ENCODE measurements at places on chromosomes 7 and 10. TPM values are rescaled to one million over a fixed set of nuclear protein-coding genes. Genes with fewer than 3 reads are reported as not detected.

The HTR7 gene
- total RNA-seq, result under 0.01 TPM

The ITIH5 gene
- not detected for total RNA-seq

The ABCC2 gene
- 0.86 TPM for total RNA-seq

The INTS15 gene
- 20.5 TPM for total RNA-seq

The THSD7A gene
- 36.6 TPM for total RNA-seq

The SPDYE8 gene
- not detected for total RNA-seq

The PDK4 gene
- 10.0 TPM for total RNA-seq

The OR2A1 gene
- total RNA-seq, result not detected

The PIK3AP1 gene
- 0.33 TPM for total RNA-seq

The SLC26A3 gene
- not detected for total RNA-seq

The ATP6V1F gene
- total RNA-seq, result 87.7 TPM

The VTI1A gene
- total RNA-seq, result 40.4 TPM

The SPDYE2B gene
- total RNA-seq, result not detected

The EIF4H gene
- total RNA-seq, result 359 TPM

The EPHA1 gene
- not detected for total RNA-seq

The DNAJB12 gene
- 42.9 TPM for total RNA-seq

The NCF1 gene
- total RNA-seq, result not detected

The CDK5 gene
- 15.4 TPM for total RNA-seq

The HOXA4 gene
- 1.6 TPM for total RNA-seq

The PRRT4 gene
- not detected for total RNA-seq

The ACADSB gene
- 5.3 TPM for total RNA-seq

The HECTD2 gene
- total RNA-seq, result 8.4 TPM

The SLC13A1 gene
- not detected for total RNA-seq

The CUEDC2 gene
- 40.4 TPM for total RNA-seq

The MSS51 gene
- 1.6 TPM for total RNA-seq

The GPR85 gene
- 2.8 TPM for total RNA-seq

The CHN2 gene
- total RNA-seq, result 1.6 TPM

The CPXM2 gene
- 0.65 TPM for total RNA-seq

The SCIN gene
- total RNA-seq, result 0.33 TPM

The GOLGA7B gene
- not detected for total RNA-seq

The ASAH2 gene
- 0.86 TPM for total RNA-seq

The SGPL1 gene
- 18.8 TPM for total RNA-seq

The PAOX gene
- total RNA-seq, result 5.9 TPM

The VPS37D gene
- 3.9 TPM for total RNA-seq

The SLC4A2 gene
- 80.7 TPM for total RNA-seq

The STOX1 gene
- total RNA-seq, result under 0.01 TPM

The PRPS1L1 gene
- total RNA-seq, result not detected

The PDSS1 gene
- total RNA-seq, result 6.5 TPM

The UCN3 gene
- not detected for total RNA-seq

The RHOBTB1 gene
- total RNA-seq, result 51.6 TPM

The PDE1C gene
- 1.8 TPM for total RNA-seq

The SMKR1 gene
- total RNA-seq, result not detected

The ECHS1 gene
- total RNA-seq, result 83.0 TPM

The ASAH2B gene
- total RNA-seq, result 5.3 TPM

The TWIST1 gene
- total RNA-seq, result under 0.01 TPM

The MDFIC gene
- 20.9 TPM for total RNA-seq

The ARL5B gene
- total RNA-seq, result 34.1 TPM

The CH25H gene
- 8.5 TPM for total RNA-seq

The ACTR3C gene
- 0.67 TPM for total RNA-seq

The HOXA7 gene
- total RNA-seq, result 5.6 TPM

The DLX6 gene
- not detected for total RNA-seq

The IL6 gene
- 3.7 TPM for total RNA-seq
